ENCODE measurements at places on chromosomes 6 and 20.

GRCh38 chr6:44367681-44368080 lies 19.8 kb upstream of the CDC5L start:
- no peak for DNase-seq

DNA sequence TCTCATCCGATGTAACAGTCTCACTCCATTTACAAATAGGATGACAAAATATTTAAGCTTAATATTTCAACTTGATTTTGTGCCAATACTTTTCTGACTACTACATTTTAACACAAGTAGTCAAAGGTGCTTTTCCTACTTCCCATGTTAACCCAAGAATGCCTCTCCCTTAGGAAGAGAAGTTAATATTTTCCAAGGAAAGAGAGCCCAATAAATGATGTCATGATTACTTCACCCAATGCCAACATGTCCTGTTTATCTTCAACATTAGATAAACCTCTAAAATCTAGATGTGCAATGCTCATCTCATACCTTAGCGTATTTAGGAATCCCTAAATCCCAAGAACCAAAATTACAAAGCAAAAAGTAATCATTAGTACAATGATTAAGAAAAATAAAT lies 156.7 kb upstream of the TENT5A start:
- no peak for DNase-seq

DNA sequence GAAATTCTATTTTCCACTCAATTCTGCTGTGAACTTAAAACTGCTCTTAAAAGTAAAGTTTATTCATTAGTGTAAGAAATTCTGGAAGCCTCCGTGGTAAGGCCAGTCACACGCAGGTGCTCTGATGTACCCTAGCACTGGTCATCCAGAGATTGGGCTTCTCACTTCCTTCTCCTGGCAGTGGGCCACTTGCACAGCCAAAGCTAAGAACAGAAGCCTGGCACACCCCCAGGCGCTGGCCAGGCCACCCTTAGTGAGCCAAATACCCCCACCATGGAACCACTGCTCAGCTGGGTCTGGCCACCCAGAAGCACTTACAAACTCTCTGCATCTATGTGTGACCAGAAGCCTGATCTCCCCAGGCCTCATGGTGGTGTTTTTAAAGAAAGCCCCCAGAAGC lies 35.3 kb upstream of the ARFGEF2 start:
- no peak for DNase-seq

- DNase-seq: no peak
These were observed 93.9 kb upstream of the BTN3A2 start for GRCh38 chr6:26270903-26271667.

DNA sequence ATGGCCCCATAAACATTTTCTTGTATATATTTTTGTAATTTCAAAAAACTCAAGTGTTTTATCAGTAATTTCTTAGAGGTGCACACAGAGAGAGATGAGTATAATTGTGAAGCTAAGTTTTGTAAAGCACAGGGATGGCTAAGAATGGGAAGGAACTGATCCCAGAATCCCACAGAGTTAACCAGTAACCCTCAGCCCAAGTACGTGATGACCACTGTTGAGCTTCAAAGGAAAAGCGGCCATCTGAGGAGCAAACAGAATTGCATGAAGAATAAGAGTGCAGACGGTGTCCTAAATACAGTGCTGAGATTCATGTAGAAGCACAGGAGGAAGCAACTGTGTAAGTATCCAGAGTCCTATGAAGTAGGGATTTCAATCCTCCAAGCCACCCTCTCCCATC lies 28.1 kb upstream of the HLA-C start:
- no peak for DNase-seq

GRCh38 chr6:93343476-93343875 lies 75.9 kb downstream of the EPHA7 start:
- DNase-seq: no peak

GRCh38 chr20:13297147-13297899 lies 76.2 kb downstream of the ISM1 start:
- DNase-seq: no peak

DNA sequence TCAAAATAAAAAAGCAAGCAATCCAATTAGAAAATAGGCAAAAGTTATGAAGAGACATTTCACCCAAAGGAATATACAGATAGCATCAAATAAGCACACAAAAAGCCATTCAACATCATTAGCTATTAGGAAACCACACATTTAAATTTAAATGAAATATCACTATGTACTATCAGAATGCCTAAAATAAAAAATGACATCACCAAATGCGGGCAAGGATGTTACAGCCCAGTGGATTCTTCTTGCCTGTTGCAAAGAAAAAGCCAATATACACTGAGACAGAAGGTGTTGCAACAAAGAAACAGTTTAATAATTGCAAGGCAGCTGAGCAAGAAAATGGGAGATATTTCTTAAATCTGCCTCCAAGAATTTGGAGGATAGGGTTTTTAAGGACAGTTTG lies 31.0 kb upstream of the MBOAT1 start:
- DNase-seq: no peak
